ENCODE measurements at places on chromosomes 12 and 14.

GRCh38 chr12:109369831-109370230 lies 22.1 kb downstream of the MYO1H start:
- DNase-seq = no peak

DNA sequence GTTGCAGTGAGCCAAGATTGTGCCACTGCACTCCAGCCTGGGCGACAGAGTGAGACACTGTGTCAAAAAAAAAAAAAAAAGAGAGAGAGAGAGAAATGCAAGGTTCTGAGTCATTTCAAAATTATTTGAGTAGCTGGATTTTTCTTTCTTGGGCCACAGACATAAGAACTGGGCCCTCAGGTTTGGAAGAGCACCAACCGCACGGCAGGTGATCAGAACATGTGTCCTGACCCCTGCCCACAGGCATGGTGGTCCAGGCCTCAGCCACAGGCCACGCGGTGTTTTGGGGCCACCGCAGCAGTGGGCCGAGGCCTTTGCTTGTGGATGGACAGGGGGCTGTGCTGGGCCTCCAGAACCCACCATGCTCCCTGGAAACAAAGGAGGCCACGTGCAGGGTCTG lies 126.7 kb downstream of the CALM1 start:
- DNase-seq = no peak

- no peak for DNase-seq
Observed at GRCh38 chr12:95601091-95601961, 50.0 kb upstream of the USP44 start.

- DNase-seq = no peak
Observed at GRCh38 chr14:100362311-100362927, 39.3 kb downstream of the SLC25A47 start.

DNA sequence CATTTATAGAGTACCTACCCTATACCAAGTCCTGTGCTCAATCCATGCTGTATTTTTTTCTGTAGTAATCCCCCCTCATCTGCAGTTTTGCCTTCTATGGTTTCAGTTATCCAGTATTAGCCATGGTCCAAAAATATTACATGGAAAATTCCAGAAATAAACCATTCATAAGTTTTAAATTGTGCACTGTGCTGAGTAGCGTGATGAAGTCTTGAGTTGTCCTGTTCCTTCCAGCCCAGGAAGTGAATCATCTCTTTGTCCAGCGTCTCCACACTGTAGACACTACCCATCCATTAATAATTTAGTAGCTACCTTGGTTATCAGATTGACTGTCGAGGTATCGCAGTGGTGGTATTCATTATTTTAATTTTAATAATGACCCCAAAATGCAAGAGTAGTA lies 54.2 kb downstream of the SUDS3 start:
- no peak for DNase-seq

GRCh38 chr12:48125985-48126384 lies 6.8 kb downstream of the PFKM start:
- DNase-seq = no peak

DNA sequence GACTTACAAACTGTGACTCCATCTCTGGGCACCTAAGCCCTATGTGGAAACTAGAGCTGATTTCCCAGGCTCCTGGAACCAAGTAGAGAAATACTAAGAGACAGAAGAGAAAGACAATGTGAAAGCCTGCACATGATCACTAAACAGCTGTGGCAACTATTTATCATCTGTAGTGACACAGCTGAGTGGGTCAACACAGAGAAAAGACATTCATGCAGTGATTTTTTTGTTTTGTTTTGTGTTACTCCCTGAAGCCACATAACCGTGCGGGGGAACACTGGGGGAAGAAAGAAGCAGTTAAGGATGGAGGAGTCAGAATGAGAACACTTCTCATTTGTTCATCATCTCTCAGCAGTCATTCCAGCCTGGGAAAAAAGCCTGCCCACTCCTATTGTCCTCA lies 1.5 kb downstream of the PRR4 start:
- no peak for DNase-seq
